ENCODE measurements at places on chromosomes 11 and 22.

GRCh38 chr11:206002-206384 lies 1.2 kb downstream of the BET1L start:
- DNase-seq: peak; percentile 45

GRCh38 chr22:31160328-31160978 lies 471 bp downstream of the RNF185 start:
- no peak for DNase-seq

DNA sequence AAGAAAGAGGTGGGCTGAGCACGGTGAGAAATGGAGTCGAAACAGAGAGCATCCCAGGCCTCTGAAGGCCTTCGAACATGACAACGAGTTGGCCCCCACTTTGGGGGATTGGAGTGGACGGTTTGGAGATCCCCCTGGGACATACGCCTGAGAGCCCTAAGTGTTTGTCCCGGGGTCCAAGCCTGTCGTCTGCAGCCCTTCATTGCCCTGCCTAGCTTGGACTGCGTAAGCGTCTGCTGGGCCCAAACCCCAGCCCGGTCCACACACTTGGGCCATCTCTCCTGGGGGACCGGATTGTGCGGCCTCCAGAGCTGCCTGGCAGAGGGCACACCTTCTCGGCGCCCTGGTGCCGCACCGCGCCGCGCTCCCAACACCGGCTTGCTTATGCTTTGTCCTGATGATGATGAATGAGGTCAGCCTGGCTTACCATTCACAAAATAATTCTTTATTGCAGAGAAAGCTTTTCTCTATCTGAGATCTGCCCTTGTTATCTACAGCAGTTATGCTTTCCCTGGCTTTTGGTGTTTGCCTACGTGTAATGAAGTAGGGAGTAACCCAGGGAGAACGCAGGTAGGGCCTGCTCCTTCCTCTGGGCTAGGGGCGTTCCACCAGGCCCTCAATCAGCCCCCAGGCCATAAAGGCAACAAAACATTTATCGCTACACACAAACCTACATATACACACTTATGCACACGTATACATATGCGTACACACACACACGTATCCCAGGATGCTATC lies 85.9 kb upstream of the PPARA start:
- no peak for DNase-seq

DNA sequence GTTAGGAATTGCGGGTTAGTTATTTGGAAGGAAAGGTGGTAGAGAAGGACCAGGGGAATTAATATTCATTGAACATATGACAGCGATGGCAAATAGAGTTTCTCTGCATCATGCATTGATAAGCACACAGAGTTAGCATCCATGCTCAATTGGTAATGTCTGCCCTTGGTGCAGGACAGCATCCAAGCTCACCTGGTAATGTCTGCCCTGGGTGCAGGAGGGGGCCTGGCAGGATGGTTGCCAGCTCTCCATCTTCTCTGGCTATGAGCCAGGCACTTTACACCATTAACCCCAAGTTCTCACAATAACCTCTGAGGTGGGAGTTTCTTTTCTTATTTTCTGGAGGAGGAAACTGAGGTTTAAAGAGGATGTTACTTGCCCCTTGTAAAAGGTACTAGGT lies 50.4 kb upstream of the RBFOX2 start:
- DNase-seq: no peak

DNA sequence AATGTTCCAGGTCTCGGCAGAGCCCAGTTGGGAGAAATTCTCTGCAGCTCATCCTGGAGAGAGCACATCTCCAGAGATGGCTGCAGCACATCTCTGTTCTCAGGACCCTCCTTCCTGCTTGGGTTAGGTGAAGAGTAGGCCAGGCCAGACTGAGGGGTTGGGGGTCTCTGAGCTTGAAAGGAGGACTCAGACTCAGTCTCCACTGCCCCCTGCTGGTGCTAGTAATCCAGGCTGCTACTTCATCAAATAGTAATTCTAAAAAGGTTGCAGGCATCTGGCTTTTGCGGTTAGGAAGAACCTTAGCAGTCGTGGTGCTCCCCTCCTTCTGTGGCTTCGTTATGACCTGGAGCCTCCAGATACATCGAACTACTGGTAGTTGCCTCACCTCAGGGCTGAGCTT lies 9.7 kb downstream of the TUB start:
- DNase-seq: no peak

DNA sequence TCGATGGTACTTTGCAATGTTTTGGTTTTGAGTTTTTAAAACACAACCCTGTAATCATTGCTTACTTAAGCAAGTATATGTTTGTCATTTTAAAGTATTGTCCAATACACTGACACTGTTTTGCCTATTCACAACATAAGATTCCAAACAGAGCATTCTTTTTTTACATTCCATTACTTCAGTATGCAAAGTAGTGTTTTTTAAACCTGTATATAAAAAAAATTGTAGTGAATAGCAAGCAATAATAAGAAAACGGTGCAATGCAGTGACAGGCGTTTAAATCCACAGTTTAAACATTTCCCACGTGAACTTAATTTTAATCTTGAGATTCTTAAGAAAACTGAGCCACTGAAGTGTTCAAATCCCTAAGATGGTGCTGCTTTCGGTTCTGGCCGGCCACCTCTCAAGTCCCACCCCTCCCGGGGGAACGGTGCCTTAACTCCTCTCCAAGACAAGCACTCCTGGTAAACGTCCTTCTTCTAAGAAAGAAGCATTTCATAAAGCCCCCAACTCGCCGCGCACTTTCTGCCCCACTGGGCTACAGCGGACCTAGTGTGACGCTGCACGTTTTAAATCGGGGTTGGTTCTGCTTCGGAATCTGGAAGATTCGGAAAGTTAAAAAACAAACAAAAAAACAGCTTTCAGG lies 2.9 kb downstream of the PGR start:
- DNase-seq: peak; percentile 24

DNA sequence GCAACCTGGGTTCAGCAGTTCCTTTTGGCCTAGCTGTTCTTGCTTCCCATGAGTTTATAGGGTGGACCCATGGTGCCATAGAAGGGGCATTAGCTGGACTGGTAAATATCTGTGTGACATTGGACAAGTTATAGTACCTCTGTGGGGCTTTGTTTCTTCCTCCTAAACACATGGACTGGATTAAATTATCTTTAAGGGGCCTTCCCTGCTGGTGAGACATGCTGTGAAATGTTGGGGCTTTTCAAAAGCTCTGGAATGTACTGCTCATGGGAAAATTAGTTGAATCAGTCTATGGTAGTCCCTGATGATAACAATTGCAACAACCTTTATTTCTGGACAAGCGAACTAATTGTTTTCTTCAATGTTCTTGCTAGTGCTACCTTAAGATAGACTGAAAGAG lies 276.2 kb downstream of the BLID start:
- no peak for DNase-seq

GRCh38 chr11:44530413-44531115 lies 34.9 kb upstream of the CD82 start:
- no peak for DNase-seq

GRCh38 chr11:124801014-124801413 lies 808 bp upstream of the MSANTD2 start:
- no peak for DNase-seq

DNA sequence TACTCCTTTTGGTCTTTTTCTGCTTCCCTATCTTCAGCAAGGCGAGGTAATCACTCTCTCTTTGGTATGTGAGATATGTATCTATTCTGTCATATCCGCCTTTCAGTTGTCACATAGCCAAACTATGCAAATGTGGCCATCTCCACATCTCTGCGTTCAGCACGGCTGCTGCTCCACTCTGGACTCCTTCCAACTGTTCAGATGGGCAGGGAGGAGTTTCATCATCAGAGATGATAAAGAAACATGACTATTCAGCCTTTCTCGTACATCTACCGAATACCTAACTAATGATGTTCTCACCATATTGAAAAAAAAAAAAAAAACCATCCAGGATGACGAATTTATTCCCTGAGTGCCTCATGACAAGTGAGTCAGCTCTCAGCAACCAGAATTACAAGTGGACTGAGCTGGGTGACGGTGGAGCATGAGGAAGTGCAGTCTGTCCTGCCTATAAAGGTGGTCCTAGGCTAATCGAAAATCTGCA lies 899.6 kb downstream of the OPCML start:
- no peak for DNase-seq

- DNase-seq: no peak
These were observed 1.9 kb downstream of the ELMOD1 start for GRCh38 chr11:107592813-107593212.

DNA sequence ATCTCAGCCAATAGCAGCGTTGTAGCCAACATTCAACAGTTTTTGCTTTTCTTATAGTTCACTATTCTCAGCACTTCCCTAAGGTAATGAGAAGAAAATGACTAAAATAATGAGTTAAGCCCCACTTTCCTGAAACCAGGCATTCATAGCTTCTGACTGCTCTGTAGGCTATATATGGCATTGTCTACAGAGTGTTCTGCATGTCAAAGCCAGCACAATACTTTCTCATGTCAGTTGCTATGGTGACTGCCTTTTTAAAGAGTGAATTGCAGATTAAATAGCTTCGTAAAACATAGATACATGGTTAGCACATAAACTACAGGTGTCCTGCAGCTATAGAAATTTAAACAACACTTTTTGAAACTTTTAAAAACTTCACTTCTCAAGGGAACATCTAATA lies 1256.1 kb upstream of the CNTN5 start:
- no peak for DNase-seq

GRCh38 chr11:82895437-82896091 lies 4.7 kb downstream of the PRCP start:
- no peak for DNase-seq

GRCh38 chr11:67600324-67601029 lies 6.3 kb upstream of the NDUFV1 start:
- no peak for DNase-seq

DNA sequence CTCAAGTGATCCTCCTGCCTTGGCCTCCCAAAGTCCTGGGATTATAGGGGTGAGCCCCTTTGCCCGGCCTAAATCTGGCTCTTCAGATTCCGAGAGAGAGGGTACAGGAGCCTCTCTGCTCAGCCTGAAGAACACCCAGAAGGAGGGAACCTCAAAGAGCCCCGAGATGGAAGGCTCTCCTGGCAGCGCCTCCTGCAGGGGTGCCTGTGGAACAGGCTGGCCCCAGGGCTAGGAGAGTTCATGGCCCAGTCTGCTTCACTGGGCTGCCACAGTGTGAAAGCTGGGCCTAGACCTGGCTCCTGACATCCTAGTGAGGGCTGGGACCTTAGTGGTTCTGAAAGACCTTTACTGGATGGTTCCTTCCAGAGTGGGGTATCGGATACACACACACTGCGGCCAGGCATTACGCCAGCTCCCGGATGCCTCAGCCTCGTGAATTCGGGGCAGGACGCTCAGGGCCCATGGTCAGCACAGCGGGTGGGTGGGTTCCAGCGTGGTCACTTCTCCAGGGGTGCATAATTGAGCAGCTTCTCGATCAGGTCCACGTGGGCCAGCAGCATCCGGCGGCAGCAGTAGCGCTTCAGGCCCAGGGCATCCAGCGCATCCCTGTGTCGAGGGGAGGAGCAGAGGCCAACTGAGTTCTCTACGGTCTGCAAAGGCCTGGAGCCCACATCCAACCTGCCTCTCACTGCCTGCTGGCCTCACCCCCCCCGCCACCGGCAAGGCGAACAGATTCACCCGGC lies 2.3 kb downstream of the POLR2L start:
- no peak for DNase-seq

GRCh38 chr22:39703091-39703490 lies 132.5 kb downstream of the CACNA1I start:
- no peak for DNase-seq

- no peak for DNase-seq
These were observed 12.7 kb downstream of the CD6 start for GRCh38 chr11:60984149-60984548.

- DNase-seq: no peak
These were observed 91.3 kb downstream of the DHCR7 start for GRCh38 chr11:71356904-71357303.

GRCh38 chr11:99098751-99099150 lies 78.0 kb downstream of the CNTN5 start:
- no peak for DNase-seq

DNA sequence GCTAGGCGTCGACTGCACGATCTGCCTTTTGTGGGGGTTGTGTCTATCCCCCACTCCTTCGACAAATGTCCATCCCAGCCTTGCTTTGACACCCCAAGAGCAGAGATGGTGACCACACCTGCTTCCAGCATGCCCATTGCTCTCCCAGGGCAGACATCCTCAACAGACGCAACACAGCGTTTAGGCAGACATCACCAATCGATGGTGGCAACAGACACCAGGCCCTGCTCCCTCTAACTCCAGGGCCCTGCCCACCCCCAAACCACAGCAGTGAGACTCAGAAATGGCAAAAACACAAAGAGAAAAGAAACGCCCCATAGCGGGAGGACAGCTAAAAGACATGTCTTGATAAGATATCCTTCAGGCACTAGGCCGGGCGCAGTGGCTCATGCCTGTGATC lies 150.9 kb downstream of the CRYBB2 start:
- DNase-seq: no peak

DNA sequence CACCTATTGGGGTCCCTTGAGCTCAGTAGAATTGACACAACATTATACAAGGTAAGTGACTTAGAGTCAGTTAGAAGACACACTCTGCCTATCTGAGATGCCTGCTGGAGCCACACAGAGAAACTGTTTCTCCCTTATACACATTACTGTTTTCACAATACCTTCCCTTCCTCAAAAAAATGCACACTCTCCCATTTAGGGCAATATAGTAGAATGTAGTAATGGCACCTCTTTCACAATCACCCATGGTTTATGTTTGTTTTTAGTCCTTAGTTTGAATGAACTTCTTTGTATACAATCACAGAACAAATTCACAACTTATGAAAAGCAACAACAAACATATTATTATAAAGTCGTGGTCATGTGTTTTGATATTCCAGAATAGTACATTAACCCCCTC lies 14.3 kb downstream of the OR52H1 start:
- no peak for DNase-seq

DNA sequence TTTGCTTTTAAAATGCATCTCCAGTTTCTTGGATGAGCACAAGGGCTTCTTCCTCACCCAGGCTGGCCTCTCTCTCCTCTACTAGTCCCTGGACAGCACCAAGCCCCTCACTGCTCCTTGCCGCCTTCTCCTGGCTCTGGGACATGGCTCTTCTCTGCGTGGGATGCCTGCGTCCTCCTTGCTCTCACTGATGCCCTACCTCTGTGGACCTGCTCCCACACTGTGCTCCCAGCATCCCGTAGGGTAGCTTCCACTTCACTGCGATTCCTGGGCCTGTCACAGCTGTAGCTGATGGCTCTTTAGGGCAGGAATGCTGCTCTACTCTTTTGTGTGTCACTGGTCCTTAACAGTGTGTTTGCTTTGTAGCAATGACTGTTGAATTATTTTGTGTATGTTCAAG lies 136.3 kb downstream of the SNX19 start:
- no peak for DNase-seq
